Activated T-helper 1 cell treated with anti-CD3 and anti-CD28 coated beads, Interleukin-2, amount 50 U/mL, for 16 hours (primary cell): ENCODE measurements at places on chromosomes 11 and 22.

DNA sequence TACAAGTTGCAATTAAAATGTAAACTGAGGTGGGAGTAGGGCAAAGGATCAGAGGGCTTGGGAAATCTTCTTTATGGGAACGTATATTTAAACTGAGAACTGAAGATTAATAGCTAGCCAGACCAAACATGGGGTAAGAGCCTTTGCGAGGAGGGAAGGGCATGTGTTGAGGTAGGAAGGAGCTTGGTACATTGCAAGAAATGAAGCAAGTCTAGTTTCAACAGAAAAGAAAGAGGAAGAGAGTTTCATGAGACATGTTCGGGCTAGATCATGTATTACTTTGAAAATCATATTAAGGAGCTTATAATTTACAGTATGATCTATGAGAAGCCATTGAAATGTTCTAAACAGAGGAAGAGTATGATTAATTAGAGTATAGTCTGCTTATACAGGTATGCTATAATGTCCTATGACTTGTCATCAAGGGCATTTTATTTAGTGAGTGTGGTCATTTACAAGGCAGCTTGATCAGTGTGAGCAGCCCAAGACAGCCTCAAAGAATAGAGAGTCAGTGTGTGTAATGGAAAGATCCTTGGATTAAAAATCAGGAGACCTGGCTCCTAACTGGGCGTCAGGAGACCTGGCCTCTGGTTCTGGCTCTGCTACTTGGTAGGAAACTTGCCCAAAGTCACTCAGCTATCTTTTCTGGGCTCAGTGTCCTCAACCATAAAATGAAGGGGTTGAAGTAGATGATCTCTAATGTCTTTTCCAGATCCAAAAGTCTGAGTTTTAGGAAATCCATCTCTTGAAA is 10.9 kb downstream of the GAS2 start:
- no peak for DNase-seq

DNA sequence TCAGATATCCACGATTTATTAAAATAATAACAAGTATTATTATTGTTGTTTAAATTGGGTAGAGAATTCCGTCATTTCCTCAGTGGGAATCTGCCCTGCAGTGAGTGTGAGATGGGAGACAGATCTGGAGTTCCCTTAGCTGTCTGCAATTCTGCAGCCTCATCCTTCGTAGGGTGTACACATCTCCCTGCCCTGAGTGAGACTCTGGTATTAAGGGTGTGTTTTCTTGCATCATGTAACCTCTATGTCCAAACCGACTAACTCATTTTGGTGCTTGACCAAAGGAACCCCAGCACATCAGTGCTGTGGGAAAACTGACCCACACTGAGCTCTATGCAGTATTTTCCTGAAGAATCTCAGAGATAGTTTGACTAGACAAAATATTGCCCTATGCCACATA is 157.6 kb downstream of the LDLRAD3 start:
- DNase-seq, result no peak

GRCh38 chr11:31655483-31655882 is 145.9 kb downstream of the ELP4 start:
- no peak for DNase-seq

DNA sequence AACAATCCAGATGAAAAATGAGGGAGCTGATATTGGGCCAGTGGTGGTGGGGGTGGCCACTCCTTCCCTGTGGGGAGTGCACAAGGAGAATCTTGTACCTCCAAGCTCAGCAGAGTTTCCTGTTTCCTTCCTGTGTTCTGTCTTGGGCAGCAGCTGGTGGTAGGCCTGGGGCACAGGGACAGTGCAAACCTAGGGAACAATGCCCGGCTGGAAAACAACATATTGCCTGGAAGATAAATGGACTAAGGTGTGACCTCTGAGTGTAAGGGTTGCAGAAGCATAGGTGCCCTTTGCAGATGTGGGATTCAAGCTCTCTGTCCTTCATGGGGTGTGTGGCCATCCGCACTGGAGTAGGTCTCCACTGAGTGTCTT is 5.8 kb upstream of the JAM3 start:
- no peak for DNase-seq

DNA sequence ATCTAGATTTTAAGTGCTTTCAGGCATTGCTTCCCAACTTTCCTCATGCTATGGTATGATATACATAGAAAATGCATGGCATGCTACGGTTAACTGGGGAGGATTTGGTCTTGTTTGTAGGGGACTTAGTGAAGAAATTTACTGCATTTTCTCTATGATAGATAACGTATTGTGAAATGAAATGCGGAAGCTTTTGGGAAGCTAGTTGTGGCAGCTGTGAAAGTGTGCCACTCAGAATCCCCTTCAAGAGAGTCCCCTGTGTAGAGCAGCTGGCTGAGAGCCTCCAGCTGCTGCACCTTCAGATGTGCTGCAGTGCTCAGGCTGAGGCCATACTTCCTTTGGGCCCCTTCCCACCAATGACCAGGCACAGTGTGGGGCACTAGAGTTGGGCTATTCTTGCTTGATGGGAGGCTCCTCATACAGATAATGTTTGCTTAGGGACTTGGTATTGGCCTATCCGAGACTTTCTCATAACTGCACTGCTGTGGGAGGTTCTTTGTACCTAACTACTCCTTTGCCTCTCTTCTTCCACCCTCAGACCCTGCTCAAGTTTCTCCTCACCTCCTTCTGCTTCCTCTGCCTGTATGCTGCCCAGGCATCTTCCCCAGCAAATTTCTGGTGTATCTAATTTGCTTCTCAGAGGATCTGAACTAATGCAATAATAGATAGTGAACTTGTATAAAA is 67.3 kb downstream of the HIPK3 start:
- no peak for DNase-seq
